ENCODE measurements at places on chromosomes 6 and 20.

DNA sequence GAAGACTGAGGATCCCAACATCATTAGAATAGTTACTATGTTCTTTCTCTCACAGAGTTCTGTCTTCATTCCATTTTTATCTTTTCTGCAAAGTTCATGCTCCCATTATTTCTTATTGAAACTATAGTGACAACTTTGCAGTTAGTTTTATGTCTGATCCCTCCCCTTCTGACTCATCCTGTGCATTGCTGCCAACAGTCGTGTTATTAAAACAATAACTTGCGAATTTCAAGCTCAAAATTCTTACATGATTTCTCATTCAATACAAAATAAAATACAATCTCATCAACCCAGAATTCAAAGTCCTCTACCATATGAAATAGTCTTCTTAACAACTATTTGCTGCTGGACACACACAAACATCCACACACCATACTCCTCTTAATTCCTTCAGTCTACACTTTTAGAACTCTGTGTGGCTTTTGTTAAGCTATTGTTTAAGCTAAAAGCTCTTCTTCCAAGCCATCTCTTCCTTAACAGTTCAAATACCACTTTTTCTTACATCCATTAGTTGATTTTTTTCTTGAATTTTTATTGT lies 261.4 kb upstream of the IRAK1BP1 start:
- no peak for DNase-seq

GRCh38 chr20:21228511-21228910 lies 74.6 kb upstream of the XRN2 start:
- no peak for DNase-seq

- DNase-seq, result no peak
Measured at GRCh38 chr20:10864076-10864672, 190.4 kb upstream of the JAG1 start.

DNA sequence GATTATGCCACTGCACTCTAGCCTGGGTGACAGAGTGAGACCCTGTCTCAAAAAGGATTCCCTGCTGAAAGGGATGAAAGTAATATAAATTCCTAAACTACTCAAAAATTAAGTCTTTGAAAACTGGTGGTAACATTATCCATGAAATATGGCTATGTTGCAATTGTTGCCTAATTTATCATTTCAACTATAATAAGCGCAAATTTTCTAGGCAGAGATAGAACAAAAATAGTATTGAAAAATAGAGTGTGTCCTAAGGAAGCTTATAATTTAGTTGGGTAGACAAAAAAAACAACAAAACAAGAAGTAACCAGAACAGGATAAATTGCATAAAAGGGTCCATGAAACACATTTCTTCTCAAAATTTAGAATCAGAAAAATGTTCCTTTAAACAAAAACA lies 68.0 kb downstream of the FKBP5 start:
- no peak for DNase-seq
